ENCODE measurements at places on chromosomes 7 and 10.

- DNase-seq, result no peak
These were observed 43.4 kb downstream of the FOXL3 start for GRCh38 chr7:333393-333764.

GRCh38 chr10:77564731-77565589 lies 72.6 kb downstream of the KCNMA1 start:
- no peak for DNase-seq

DNA sequence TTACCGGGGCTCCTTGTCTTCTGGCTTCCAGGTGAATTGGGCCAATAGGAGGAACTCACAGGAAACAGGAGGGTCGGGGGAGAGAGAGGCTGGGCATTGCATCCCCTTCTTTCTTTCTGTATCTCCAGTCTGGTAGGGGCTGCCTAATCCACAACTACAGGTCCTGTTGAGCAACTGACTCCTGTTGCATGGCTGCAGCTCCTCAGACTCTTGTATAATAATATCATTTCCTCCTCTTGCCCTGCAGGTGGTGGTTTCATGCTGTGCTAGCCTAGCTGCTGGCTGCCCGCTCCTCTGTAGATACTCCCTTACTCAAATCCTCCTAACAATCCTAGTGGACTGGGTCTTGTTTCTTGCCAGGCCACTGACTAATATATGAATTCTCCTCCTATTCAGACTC lies 276.5 kb upstream of the SMIM30 start:
- no peak for DNase-seq

DNA sequence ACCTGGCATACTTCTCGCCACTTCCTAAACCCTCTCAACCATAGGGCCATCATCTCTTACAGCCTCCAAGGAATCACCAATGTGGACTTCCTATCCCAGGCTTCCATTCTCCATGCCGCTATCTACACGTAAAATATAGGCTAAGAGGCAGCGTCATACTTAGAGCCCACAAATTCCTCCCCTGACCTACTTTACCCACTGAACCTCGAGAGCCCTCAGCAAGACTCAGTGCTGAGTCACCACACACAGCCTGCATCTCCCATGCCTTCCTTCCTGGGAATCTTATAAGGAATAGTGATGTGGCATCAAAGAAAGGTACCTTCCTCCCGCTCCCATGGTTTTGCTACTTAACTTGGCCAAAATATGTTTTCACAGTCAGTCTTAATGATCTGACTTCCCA lies 435.6 kb upstream of the NFE2L3 start:
- DNase-seq, result no peak

GRCh38 chr7:99137411-99138180 lies 6.3 kb downstream of the SMURF1 start:
- no peak for DNase-seq

DNA sequence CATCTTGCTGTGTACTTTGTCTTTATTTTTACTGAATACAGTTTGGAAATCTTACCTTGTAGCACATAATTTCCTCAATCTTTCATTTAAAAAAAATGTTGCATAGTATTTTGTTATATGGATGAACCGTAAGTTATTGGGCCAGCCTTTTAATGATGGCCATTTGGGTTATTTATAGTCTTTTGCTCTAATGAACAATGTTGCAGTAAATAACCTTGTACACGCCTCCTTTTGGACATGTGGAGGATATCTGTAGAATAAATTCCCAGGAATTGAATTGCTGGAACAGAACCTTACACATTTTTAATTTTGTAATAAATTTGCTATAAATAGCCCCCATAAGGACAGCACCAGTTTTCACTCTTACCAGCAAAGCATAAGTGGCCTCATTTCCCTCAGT lies 12.7 kb upstream of the PRF1 start:
- no peak for DNase-seq

GRCh38 chr10:51447119-51447518 lies 252.3 kb downstream of the CSTF2T start:
- no peak for DNase-seq

Measured in inflammatory macrophage treated with lipopolysaccharide for 4 hours (primary cell).